ENCODE measurements at places on chromosomes 5 and 9.

DNA sequence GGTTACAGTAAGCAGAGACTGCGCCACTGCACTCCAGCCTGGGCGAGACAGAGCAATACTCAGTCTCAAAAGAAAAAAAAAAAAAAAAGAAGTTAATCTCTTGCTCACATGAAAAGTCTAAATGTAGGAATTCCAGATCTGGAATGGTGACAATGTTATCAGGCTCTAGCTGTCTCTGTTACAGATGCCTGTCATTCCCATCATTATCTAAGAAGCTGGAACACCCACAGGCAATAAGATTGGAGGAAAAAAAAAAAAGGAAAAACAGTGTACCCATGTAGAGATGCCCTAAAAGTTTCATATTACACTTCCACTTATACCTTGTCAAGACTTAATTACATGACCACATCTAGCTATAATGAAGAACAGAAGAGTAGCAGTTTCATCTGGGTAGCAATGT, 38.2 kb downstream of the PTBP3 start:
- DNase-seq, result no peak

- DNase-seq, result no peak
Measured at GRCh38 chr5:137461391-137462264, 37.5 kb downstream of the SPOCK1 start.

DNA sequence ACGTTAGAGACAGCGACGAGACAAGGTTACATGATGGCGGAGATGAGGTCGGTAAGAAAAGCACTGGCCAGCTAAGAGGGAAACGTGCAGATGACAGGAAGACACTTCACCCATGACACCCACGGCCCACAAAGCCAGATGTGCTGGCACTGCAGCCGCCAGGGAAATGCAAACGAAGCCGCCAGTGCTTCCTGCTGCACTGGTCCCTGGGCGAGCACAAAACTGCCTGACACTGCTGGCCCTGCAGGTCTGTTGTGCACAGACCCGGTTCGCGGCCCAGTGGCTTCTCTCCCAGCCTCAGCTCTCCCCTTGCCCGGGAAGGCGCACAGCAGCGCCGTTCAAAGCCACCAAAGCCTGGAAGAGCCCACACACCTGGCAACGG, 20.3 kb downstream of the QSOX2 start:
- DNase-seq, result no peak

DNA sequence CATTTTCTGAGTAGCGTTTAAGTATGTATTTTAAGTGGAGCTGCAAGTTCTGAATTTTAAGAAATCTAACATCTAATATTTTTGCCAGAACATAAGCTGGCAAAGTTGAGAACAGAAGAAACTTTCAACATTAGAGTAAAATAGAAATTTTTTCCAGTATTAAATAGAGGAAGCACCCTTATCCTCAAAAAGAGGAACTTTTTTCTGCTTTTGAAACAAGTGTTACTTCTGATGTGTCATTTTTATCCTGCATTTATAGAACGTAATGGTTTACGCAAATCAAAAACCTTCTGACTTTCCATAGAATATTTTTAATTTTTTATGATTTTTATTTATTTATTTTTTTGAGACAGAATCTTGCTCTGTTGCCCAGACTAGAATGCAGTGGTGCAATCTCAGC, 21.8 kb downstream of the ZBED3 start:
- no peak for DNase-seq

DNA sequence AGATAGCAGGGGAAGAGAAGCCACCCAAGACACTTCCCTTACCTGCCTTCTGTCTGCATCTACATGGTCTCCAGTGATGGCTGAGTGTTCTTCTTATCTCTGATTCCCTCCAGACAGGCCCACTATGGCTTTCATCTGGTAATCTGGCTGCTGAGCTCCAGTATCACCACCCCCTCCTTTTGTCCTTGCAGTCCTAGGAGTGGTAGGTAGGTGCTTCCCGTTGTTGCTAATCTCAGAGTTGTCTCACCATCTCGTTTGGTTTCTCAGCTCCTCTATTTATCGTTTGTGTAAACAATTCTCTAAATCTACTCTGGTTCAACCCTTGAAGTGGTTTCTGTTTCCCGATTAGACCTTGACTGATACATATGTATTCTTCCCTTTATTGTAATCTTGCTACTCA, 243.8 kb upstream of the RFX3 start:
- DNase-seq, result no peak

DNA sequence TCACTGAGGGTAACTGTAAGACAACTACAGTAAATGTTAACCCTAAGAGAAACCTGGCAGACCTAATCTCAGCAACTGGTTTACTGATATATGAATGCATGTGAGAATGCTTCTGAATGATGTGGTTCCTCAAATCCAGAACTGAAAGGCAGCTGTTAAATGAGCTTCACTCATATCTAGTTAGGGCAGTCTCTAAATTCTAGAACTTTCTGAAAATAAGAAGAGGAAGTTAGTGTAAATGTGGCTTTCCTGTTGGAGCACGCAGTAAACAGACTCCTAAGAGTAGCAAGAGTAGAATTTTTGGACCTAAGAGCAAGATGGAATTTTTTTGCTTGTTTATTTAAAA, 117.9 kb upstream of the KCNN2 start:
- no peak for DNase-seq

GRCh38 chr5:79140553-79140952, 28.9 kb downstream of the BHMT start:
- no peak for DNase-seq

GRCh38 chr9:137108608-137109249, 5.8 kb downstream of the DPP7 start:
- no peak for DNase-seq

DNA sequence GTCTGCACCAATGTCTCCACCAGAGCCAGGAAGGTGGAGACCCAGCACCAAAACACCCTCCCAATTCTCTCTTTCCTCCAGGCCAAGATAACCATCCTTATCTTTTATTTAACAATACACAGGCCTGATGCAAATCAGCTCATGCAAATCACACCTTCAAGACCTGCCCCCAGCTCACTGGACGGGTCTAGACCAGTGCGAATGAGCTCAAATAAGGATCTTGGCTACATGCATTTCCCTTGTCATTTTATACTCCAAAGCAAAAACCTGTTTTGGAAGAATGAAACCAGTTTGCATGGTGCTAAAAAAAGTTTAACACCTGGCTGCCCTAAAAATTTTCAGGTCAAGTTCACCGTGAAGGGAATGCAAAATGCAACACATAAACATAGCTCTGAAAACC, 31.9 kb upstream of the DAPK1 start:
- no peak for DNase-seq

DNA sequence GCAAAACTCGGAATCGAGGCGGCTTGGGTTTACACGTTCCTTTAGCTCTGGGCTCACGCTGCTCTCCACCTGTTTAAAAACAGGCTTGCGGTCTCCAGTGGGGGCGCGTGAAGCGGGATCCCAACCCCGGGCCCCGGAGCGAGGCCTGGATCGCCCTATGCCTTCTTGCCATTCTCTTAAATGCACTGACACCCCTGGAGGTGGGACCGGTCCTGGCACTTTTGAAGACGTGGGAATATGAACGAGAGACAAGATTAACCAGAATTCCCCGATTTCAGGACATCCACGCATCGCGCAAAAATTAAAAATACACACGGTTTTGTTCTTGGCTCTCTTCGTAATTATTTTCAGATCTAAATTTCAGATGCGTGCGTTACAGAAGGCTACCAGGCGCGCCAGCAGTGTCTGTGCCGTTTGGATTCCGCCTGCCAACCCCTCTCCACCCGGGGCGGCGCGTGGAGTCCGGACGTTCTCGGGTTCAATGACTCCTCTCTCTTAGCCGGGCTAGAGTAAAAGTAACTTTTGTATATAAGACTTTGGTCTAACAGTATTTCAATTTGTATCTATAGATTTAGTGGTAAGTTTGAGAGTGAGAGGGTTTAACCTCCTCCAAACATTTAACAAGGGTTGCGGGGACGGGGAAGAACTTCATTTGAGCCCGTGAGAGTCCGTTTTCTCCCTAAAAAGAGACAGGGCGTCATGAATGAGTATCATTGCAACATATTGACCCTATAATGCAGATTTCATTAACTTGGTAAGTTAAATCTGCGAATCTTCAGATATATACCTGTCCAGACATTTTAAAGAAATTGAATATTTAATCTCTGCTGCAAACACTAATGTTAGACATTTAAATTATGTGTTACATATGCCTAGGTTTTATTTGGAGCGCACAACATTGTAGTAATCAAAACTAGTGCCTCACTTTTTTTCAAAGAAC, 3.8 kb downstream of the FOXD1 start:
- DNase-seq, result no peak

DNA sequence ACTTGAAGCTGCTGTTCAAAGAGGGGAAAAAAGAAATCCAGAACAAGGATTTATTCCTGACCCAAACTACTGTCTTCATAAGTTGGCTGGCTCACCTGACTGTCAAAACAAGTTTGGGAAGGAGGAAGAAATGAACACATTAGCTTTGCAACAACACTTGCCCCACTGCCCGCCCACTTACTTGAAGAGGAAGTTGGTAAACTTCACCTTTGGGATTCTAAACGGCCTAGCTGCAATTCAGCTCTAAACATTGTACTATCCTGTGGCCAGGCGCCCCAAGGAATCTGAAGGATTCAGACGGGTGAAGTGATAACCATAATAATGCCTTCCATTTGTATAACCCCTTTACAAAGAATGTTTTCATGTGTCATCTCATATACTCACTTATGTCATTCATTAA, 199.4 kb downstream of the ARRDC3 start:
- DNase-seq, result no peak

- no peak for DNase-seq
Measured at GRCh38 chr5:138083702-138084101, at the start of gene WNT8A. WNT8A (plus strand) TSS chr5:138084033; CDS start chr5:138084128, 95 bp downstream.

- no peak for DNase-seq
Measured at GRCh38 chr9:86809759-86810367, 137.4 kb downstream of the GAS1 start.

DNA sequence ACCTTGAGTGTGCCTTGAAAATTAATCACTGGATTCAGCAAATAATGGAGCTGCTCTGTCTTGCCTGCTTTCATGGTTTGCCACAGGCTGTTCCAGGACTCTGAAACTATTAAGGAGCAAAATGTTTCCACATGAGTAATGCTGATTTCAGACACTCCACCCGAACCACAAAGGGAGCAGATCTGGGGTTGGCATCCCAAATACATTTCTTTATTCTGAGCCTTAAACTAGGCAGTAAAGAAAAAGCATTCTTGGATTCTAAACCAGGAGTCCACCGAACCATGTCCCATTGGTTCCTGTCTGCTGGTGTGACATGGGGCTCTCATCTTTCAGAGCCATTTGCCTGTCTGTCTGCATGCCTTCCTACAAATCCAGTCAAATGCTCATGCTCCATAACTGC, 10.1 kb upstream of the C1QTNF3 start:
- no peak for DNase-seq

DNA sequence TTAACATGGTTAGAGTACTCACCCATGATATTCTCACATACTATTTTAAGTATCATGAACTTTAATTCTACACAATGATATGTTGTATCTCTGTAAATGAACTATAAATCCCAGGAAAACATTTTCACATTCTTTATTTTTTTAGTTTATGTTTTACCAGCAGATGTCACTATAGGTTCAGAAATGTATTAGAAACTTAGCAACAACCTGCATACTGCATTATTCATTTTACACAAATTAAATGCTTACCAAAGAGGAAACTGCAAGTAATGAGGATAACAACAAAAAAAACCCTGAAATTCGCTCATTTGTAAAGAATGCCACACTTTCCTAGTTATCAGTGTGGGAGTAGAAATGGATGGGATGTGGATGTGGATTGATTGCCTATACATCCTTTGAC, 217.5 kb upstream of the OTULINL start:
- no peak for DNase-seq

- DNase-seq, result no peak
Measured at GRCh38 chr5:54611290-54611951, 93.9 kb downstream of the SNX18 start.

DNA sequence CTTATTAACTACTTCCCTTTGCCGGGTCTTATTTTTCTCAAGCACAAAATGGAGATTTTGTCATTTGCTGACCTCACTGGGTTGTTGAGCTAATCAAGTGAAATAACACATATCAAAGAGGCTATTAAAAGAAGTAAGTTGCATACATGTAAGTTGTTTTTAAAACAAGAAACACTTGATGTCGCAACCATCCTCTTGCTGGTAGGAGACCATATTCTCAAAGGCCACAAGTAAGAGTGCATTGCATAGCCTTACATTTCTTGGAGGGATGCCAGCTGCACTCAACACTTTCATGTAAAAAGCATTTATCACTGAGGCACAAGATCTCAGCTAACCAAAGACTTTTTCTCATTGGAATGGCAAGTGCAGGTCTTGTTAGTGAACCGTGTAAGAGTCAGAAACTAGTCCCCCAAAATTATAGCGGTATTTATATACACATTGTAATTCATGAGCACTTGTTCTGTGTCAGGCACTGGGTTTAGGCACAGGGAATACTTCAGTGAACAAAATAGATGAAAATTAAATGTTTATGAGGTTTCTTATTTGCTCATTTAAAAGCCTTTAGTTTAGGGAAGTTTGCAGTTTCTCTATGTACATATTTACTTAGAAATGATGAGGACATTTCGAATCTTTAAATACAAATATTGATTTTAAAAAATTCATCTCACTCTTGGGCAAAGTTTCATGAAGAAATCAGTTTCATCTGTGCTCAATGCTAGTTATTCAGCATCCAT, 72.0 kb downstream of the ZFAND5 start:
- DNase-seq, result no peak

- DNase-seq, result no peak
Measured at GRCh38 chr5:40734986-40735385, 20.8 kb downstream of the TTC33 start.

GRCh38 chr5:109571785-109572184, 117.9 kb upstream of the MAN2A1 start:
- no peak for DNase-seq

DNA sequence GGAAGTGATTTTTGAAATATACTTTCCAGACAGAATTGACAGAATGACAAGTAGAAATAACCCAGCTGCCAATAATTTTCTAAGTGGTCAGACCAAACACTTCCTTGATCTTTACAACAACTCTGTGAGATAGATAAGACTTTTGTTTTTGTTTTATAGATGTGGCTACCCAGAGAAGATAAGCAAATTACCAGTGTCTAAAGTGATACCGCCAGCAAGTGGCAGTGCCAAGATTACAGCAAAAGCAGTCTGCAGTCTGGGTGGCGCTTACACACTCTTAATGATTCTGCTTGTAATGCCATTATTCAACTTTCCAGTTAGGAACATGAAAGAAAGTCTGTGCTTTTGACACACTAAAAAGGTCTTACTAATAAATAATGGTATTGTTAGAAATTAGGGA, 92.1 kb downstream of the HCN1 start:
- no peak for DNase-seq
